ENCODE measurements at places on chromosomes 16 and 17. TPM values are rescaled to one million over a fixed set of nuclear protein-coding genes. Genes with fewer than 3 reads are reported as not detected.

GRCh38 chr16:68086336-68086841 lies 1.2 kb downstream of the NFATC3 start:
- ATAC-seq = no peak

DNA sequence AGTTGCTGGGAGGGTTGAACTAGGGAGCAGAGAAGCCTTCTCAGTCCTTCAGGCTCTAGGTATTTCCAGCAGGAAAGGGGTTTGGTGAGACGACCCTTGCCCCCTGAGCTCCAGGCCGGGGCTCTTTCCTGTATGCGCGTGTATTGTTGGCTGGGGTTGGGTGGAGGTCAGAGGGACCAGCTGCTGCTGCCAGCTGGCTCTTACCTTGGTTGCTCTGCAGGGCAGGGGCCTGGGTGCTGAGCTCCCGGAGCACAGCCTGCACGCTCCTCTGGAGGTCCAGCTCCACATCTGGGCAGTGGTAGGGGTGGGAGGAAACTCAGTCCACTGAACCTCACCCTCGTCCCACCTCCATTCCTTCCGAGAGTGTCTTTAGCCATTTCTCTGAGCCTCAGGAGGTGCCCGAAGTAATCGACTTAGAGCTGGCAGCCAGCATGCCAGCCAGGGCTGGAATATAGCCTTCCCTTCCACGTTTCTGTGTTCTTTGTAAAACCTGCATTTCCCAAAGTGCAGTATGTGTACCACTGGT lies 28.0 kb downstream of the PIK3R6 start:
- ATAC-seq = no peak

GRCh38 chr16:64993464-64993863 lies 128.4 kb downstream of the CDH11 start:
- ATAC-seq = no peak

DNA sequence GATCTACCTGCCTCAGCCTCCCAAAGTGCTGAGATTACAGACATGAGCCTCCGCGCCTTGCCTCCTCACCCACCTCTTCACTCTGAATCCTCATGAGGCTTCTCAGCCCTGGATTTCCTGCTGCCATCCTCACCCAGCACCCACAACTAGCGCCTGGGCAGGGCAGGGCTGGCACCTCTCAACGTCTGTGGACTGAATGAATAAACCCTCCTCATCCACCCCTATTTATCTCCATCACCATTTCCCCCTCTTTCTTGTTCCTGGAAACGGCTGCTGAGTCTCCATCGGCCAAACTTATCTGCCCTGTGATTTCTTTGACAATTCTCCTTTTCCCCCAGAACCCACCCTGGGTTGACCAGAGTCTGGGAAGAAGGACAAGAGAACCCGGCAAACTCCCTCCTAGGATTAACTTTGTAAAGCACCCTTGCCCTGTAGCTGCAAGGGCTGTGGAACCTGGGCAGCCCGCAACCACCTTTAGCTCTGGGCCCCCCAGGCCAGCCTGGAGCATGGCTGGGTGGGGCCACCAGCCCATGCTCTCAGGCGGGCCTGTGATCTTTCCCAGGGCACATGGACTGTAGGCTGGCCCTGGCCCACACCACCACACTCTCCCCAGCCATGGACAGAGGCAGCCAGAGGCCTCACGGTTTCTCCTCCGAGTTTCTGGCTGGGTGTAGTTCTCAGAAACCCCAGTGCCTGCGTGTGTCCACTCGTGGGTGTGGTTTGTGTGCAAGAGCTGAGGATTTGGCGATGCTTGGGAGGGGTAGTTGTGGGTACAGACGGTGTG lies 2.4 kb downstream of the SPN start:
- ATAC-seq = no peak

Gene TTYH2
- 7.7 TPM for total RNA-seq

Gene CCL1
- not detected for total RNA-seq

GRCh38 chr16:82628088-82628423 lies 1.3 kb downstream of the CDH13 start:
- ATAC-seq = no peak

DNA sequence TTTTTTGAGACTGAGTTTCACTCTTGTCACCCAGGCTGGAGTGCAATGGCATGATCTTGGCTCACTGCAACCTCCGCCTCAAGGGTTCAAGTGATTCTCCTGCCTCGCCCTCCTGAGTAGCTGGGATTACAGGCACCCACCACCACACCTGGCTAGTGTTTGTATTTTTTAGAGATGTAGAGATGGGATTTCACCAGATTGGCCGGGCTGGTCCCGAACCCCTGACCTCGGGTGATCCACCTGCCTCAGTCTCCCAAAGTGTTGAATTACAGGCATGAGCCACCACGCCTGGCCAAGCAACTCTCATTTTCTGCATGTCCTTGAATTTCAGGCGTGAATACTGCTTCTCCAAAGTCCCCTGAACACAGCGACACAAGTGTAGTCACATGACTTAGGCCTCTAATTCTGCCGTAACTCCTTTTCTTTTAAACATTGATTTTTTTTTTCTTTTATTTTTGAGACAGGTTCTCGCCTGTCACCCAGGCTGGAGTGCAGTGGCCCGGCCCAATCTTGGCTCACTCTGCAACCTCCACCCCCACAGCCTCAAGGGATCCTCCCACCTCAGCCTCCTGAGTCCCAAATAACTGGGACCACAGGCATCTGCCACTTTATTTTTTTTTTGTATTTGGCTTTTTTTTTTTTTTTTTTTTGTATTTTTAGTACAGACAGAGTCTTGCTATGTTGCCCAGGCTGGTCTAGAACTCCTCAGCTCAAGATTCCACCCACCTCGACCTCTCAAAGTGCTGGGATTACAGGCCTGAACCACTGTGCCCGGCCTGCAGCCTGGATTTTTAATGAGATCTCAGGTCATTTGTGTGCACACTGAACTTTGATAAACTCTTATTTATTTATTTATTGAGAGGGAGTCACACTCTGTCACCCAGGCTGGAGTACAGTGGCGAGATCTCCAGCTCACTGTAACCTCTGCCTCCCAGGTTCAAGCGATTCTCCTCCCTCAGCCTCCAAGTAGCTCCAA lies 124.6 kb downstream of the KCNJ18 start:
- ATAC-seq = no peak

GRCh38 chr16:81830845-81831540 lies 51.9 kb downstream of the PLCG2 start:
- ATAC-seq = no peak

Measured in gastroesophageal sphincter (tissue), 4 donors.